Body of pancreas (tissue), 4 donors: ENCODE measurements at places on chromosomes 1 and 21. TPM values are rescaled to one million over a fixed set of nuclear protein-coding genes. Genes with fewer than 3 reads are reported as not detected.

Gene OR2L3
- not detected for total RNA-seq

- no peak overlapping the region for H3K4me3 ChIP-seq
- H3K4me1 ChIP-seq: no peaks in the 10 kb centered on the region
- H3K27ac ChIP-seq: no peak overlapping the region
These were observed 258.5 kb downstream of the BRINP2 start for GRCh38 chr1:177429234-177429633.

- DNase-seq: no peak
- no peak overlapping the region for H3K27ac ChIP-seq
- H3K36me3 ChIP-seq: no peaks in the 10 kb centered on the region
- H3K4me3 ChIP-seq: no peak overlapping the region
- H3K4me1 ChIP-seq: no peaks in the 10 kb centered on the region
These were observed 127.5 kb downstream of the UCK2 start for GRCh38 chr1:165954940-165955339.

DNA sequence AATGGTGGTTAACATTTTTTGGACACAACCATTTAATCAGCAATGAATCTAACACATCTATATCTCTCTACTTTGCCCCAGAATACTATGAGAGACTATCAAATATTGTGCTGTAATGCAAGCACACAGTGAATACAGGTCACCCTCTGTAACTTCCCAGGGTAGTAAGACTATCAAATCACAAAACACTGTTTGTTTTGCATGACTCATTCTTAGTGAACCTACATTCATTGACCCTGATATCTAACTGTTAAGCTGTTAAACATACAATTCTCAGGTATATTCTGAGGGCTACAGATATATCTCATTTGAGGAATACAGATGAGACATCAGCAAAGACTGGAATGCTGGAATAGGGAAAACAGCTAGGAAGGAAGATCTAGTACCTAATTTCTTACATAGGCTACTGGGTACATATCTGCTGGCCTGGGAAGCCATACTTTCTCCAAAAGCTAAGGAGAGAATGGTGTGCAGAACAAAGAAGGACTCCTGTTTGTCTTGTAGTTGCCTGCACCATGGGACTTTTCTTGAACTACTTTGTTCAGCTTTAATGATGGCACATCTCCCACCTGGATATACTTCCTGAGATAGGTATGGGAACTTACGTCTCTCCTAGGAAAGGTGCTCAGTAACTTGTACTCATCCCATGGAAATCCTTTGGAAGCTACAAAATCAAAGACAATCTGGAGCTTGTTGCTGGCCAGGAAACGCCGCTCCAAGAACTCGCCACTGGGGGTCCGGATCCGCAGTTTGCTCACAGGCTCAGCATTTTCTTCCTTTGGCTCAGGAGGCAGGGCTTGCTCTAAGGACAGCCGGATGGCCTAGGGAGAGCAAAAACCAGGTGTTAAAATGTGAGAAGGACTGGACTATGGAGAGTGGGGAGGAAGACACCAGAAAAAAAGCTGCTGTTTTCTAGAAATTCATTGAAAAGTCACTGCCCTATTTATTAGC is 51.9 kb upstream of the DMRTA2 start:
- H3K4me1 ChIP-seq: peaks cover 29% of the 10 kb centered on the region
- no peak overlapping the region for H3K4me3 ChIP-seq
- peaks cover 2% of the 10 kb centered on the region for H3K36me3 ChIP-seq

DNA sequence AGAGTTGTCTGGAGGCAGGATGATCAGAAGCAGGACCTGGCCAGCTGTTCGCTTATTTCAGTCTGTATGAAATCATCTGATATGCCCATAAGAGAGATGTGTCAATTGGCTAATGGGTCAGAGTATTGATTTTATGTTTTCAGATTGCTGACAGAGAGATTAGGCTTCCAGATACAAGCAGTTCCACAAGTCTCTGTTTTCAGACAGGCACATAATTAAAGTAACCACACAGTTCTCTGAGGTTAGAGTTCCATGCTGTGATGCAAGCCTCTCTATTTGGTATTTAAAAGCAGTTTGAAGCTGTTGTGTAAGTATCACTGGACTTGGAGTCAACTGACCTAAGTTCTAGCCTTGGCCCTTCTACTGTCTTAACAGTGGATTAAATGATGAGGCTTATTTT is 50.1 kb downstream of the ATF6 start:
- no peak for DNase-seq
- H3K27me3 ChIP-seq: no peaks in the 10 kb centered on the region
- H3K4me1 ChIP-seq: peaks cover 8% of the 10 kb centered on the region
- H3K4me3 ChIP-seq: no peak overlapping the region
- peaks cover 7% of the 10 kb centered on the region for H3K36me3 ChIP-seq
- H3K27ac ChIP-seq: no peak overlapping the region

Gene HES3
- not detected for total RNA-seq

DNA sequence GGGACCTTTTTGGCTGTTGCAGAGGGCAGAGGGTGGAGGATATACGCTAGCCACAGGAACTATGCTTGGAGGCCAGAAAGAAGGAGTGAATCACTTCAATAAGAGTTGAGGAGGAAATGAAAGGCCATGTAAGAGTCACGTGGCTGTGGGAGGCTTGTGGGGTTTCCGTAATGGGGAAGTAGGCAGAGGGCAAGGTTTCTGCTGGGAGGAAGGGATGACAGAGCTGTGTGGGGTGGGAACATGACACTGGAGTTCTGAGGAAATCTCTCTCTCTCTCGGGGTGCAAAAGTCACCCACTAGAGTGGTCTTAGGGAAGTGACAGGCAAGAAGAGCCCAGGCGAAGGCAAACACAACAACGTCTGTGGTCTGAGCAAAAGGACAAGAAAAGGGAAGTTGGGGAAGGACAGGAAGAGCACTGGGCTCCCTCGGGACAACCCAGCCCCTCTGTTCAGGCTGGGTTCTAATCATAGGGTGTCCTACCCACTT is 3.9 kb upstream of the CD1C start:
- H3K27me3 ChIP-seq: no peaks in the 10 kb centered on the region
- no peaks in the 10 kb centered on the region for H3K36me3 ChIP-seq
- no peak for DNase-seq
- no peaks in the 10 kb centered on the region for H3K4me1 ChIP-seq
- no peak overlapping the region for H3K4me3 ChIP-seq
- no peak overlapping the region for H3K27ac ChIP-seq

Gene PTGS2
- total RNA-seq: 3.3 TPM

Gene CYP4Z1
- 0.52 TPM for total RNA-seq

DNA sequence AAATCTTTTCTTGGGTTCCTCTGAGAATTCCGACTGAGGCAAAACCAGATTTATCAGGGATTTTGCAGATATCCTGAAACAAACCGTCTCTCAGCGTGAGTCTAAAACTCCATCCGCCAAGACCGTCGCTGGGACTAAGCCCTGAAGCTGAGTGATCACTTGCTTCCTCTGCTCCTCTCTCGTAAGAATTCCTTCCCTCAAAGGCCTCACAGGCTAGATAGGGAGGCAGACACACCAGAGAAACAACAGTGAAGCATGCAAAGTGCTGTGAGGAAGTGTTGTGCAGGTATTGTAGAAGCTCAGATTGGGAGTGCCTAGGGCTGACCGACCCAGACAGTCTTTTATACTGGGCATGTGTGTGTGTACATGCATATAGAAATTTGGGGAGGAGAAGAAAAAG is 119.1 kb downstream of the RGS7 start:
- no peak overlapping the region for H3K4me3 ChIP-seq
- no peak overlapping the region for H3K27ac ChIP-seq
- H3K27me3 ChIP-seq: no peaks in the 10 kb centered on the region
- H3K4me1 ChIP-seq: no peaks in the 10 kb centered on the region
- no peaks in the 10 kb centered on the region for H3K36me3 ChIP-seq
- no peak for DNase-seq

GRCh38 chr1:27350663-27351540 is 9.1 kb downstream of the SYTL1 start:
- peaks cover 27% of the 10 kb centered on the region for H3K4me1 ChIP-seq
- no peaks in the 10 kb centered on the region for H3K36me3 ChIP-seq
- no peak overlapping the region for H3K4me3 ChIP-seq
- H3K27ac ChIP-seq: no peak overlapping the region
- no peak for DNase-seq

Gene OR10R2
- total RNA-seq: not detected

GRCh38 chr1:207298636-207299398 is 22.7 kb upstream of the CD55 start:
- no peak for DNase-seq
- H3K27me3 ChIP-seq: no peaks in the 10 kb centered on the region
- H3K36me3 ChIP-seq: no peaks in the 10 kb centered on the region
- H3K4me3 ChIP-seq: no peak overlapping the region
- H3K27ac ChIP-seq: no peak overlapping the region

GRCh38 chr1:112674986-112675727 is 698 bp downstream of the MOV10 start:
- peak overlapping the region; percentile 82 for H3K27ac ChIP-seq
- H3K4me1 ChIP-seq: peaks cover 27% of the 10 kb centered on the region
- H3K27me3 ChIP-seq: no peaks in the 10 kb centered on the region
- H3K4me3 ChIP-seq: peak overlapping the region; percentile 84

- H3K4me3 ChIP-seq: no peak overlapping the region
- H3K27me3 ChIP-seq: no peaks in the 10 kb centered on the region
- no peak overlapping the region for H3K27ac ChIP-seq
- DNase-seq: peak; percentile 40
These were observed 70.0 kb downstream of the KCTD3 start for GRCh38 chr1:215637041-215637573.

Gene PDPN
- 9.9 TPM for total RNA-seq

Gene SCMH1
- total RNA-seq: 33.3 TPM

DNA sequence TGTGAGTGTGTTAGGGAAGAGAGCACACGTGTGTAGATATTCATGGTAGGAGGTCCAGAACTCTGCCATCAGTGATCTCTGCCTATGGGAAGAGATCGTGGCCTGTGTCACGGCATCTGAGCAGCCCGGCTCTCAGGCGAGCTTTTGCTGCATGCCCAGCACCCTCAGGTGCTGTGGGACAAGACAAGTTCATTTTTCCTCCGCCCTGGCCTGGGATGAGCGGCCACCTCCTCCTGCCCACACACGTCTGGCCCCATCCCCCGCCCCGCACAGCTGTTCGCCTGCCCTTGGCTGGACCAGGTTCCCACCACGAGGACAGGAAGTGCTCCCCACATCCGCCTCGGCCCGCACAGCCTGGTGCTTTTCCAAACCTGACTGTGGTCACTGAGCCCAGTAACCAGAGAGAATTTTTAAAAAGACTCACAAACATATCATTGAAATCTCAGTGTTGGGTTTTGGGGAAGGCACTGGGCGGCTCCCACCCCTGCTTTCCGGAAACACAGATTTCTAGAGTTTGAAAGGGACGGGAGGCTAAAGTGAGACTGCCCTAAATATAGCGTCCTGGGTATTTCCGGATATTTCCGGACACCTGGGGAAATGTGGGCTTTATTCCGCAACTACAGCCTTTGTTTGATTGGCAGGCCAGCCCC is 18.0 kb downstream of the BMP8A start:
- H3K27me3 ChIP-seq: no peaks in the 10 kb centered on the region
- no peak overlapping the region for H3K4me3 ChIP-seq
- DNase-seq: no peak
- H3K4me1 ChIP-seq: peaks cover 4% of the 10 kb centered on the region
